Type B pancreatic cell (in vitro differentiated cells): ENCODE measurements at places on chromosomes 2 and 18.

- peaks cover 3% of the 10 kb centered on the region for H3K27me3 ChIP-seq
- no peaks in the 10 kb centered on the region for H3K36me3 ChIP-seq
- H3K4me3 ChIP-seq, result no peak overlapping the region
- DNase-seq, result no peak
- no peak overlapping the region for H3K27ac ChIP-seq
Observed at GRCh38 chr2:207253666-207254345, 88.1 kb upstream of the KLF7 start.

GRCh38 chr2:167935803-167936110 is 311.6 kb downstream of the STK39 start:
- DNase-seq, result no peak
- no peak overlapping the region for H3K27ac ChIP-seq
- H3K36me3 ChIP-seq, result no peaks in the 10 kb centered on the region

- no peak overlapping the region for H3K4me3 ChIP-seq
- no peak for DNase-seq
- no peaks in the 10 kb centered on the region for H3K36me3 ChIP-seq
- peaks cover 4% of the 10 kb centered on the region for H3K4me1 ChIP-seq
Observed at GRCh38 chr18:32582455-32582854, 111.8 kb upstream of the GAREM1 start.

GRCh38 chr2:177972123-177972522 is 100.5 kb downstream of the PDE11A start:
- H3K36me3 ChIP-seq, result no peaks in the 10 kb centered on the region
- H3K27ac ChIP-seq, result no peak overlapping the region
- no peak for DNase-seq
- H3K27me3 ChIP-seq, result no peaks in the 10 kb centered on the region
- no peaks in the 10 kb centered on the region for H3K4me1 ChIP-seq

DNA sequence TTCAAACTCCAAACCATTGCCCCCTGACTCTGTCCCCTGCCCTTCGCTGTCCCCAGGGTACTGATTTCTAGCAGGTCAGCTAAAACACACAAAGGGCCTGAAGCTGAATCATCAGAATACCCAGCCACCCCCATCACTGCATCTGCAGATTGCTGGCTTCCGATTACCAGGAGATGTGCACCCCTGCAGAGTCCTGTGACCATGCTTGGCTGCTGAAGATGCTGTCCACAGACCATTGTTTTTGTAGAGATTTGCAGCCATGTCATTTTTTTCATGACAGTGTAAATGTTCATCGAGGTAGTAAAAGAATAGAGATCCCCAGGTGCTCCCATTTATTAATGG is 463.3 kb downstream of the STK39 start:
- H3K27me3 ChIP-seq, result no peaks in the 10 kb centered on the region
- peaks cover 29% of the 10 kb centered on the region for H3K4me1 ChIP-seq
- DNase-seq, result no peak
- peak overlapping the region; percentile 3 for H3K4me3 ChIP-seq
- H3K27ac ChIP-seq, result peak overlapping the region; percentile 54

- no peaks in the 10 kb centered on the region for H3K36me3 ChIP-seq
- no peaks in the 10 kb centered on the region for H3K4me1 ChIP-seq
- no peaks in the 10 kb centered on the region for H3K27me3 ChIP-seq
Observed at GRCh38 chr2:22683914-22684313, 701.1 kb upstream of the KLHL29 start.

DNA sequence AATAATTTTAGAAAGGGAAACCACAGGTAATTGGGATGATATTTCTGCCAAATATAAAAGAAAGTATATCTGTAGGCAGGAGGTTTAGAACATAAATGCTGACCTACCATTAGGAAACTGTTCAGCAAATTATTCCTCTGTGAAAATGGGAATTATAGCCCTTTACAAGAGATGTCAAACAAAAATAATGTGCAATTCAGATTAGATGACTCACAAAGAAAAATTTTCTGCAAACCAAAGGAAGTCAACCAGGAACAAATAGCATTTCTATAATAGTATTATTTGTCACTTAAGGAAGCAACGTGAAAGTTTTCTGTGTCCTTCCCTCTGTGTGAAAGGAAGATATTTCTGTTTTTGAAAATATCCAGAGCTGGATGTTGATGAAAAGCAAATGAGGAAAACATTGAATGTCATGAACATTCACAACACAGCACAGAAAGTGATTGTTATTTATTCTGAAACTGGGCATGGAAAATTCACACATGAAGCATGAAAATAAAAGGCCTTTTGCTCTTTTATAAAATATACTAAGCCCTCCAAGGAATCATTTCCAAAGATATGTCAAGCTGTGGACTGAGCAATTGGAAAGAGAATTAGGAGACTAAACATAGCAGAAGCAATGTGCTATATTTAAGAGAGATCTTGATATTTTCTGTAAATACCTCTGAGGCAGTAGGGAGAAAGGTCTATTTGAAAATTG is 57.9 kb upstream of the SPHKAP start:
- DNase-seq, result no peak
- no peak overlapping the region for H3K4me3 ChIP-seq
- H3K27ac ChIP-seq, result no peak overlapping the region
- no peaks in the 10 kb centered on the region for H3K4me1 ChIP-seq

DNA sequence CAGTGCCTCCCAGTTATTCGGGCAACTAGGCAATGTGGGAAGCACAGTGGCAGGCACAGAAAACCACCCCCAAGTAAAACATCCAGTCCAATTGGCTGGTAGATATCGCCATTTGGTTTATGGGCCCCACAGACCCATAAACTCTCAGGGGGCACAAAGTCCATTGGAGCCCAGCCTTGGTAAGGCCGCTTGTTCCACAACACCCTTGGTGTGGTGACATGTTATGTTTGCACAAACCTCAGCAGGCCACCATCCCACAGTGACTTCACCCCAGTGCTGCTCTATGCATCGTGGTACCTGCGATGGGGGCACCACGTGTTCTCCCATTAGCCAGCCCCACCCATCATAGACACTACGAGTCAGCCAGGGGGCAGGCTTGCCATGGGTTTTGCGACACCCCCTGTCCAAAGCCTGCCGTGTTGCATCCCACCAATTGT is 18.5 kb downstream of the PHOSPHO2 start:
- DNase-seq, result no peak
- no peak overlapping the region for H3K27ac ChIP-seq
- H3K36me3 ChIP-seq, result peaks cover 5% of the 10 kb centered on the region
- no peak overlapping the region for H3K4me3 ChIP-seq
- H3K27me3 ChIP-seq, result no peaks in the 10 kb centered on the region
- H3K4me1 ChIP-seq, result peaks cover 19% of the 10 kb centered on the region

- no peak overlapping the region for H3K27ac ChIP-seq
- H3K36me3 ChIP-seq, result peaks cover 15% of the 10 kb centered on the region
- peaks cover 46% of the 10 kb centered on the region for H3K4me1 ChIP-seq
- no peaks in the 10 kb centered on the region for H3K27me3 ChIP-seq
- no peak overlapping the region for H3K4me3 ChIP-seq
Observed at GRCh38 chr18:48915626-48916425, 34.9 kb downstream of the SMAD7 start.

GRCh38 chr2:109619032-109619615 is 5.0 kb downstream of the SOWAHC start:
- H3K27ac ChIP-seq, result no peak overlapping the region
- peaks cover 6% of the 10 kb centered on the region for H3K36me3 ChIP-seq
- no peak for DNase-seq
- H3K4me1 ChIP-seq, result peaks cover 26% of the 10 kb centered on the region
- H3K27me3 ChIP-seq, result peaks cover 10% of the 10 kb centered on the region

- H3K4me1 ChIP-seq, result peaks cover 19% of the 10 kb centered on the region
- H3K36me3 ChIP-seq, result no peaks in the 10 kb centered on the region
- H3K27ac ChIP-seq, result no peak overlapping the region
- H3K27me3 ChIP-seq, result no peaks in the 10 kb centered on the region
Observed at GRCh38 chr2:205482399-205483081, 199.8 kb upstream of the NRP2 start.

- peaks cover 5% of the 10 kb centered on the region for H3K36me3 ChIP-seq
- H3K27me3 ChIP-seq, result no peaks in the 10 kb centered on the region
- no peaks in the 10 kb centered on the region for H3K4me1 ChIP-seq
- no peak overlapping the region for H3K27ac ChIP-seq
- no peak for DNase-seq
Observed at GRCh38 chr2:241496904-241497877, 11.2 kb downstream of the STK25 start.

- DNase-seq, result no peak
- no peaks in the 10 kb centered on the region for H3K27me3 ChIP-seq
- no peak overlapping the region for H3K4me3 ChIP-seq
- no peaks in the 10 kb centered on the region for H3K36me3 ChIP-seq
Observed at GRCh38 chr18:78433562-78433961, 546.1 kb upstream of the SALL3 start.

- no peak for DNase-seq
- peaks cover 17% of the 10 kb centered on the region for H3K27me3 ChIP-seq
- peaks cover 57% of the 10 kb centered on the region for H3K4me1 ChIP-seq
- peak overlapping the region; percentile 23 for H3K4me3 ChIP-seq
- no peak overlapping the region for H3K27ac ChIP-seq
- H3K36me3 ChIP-seq, result peaks cover 4% of the 10 kb centered on the region
Observed at GRCh38 chr2:45761635-45762034, 110.2 kb downstream of the PRKCE start.

DNA sequence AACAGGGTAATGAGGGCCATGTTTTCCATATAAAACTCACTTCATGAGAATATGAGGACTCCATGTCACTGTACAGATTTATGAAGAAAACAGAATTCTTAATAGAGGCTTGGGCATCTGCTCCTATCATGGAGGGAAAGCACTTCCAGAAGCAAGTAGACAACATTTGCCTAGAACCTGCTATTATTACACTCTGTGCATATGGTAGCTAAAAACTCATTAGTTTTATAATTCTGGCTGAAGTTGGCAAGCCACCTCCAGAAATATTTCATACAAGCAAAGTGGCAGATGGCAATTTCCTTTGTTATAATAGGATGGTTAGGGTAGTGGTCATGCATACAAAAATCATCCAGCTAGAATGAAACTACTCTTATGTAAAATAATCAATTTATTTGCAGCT is 65.8 kb upstream of the TLK1 start:
- H3K27ac ChIP-seq, result no peak overlapping the region
- H3K36me3 ChIP-seq, result no peaks in the 10 kb centered on the region
- no peaks in the 10 kb centered on the region for H3K27me3 ChIP-seq
- no peak for DNase-seq

- H3K4me1 ChIP-seq, result peaks cover 10% of the 10 kb centered on the region
- DNase-seq, result no peak
- peaks cover 3% of the 10 kb centered on the region for H3K36me3 ChIP-seq
- H3K27ac ChIP-seq, result peak overlapping the region; percentile 92
- H3K4me3 ChIP-seq, result peak overlapping the region; percentile 67
Observed at GRCh38 chr18:54192415-54192814, 32.1 kb downstream of the MBD2 start.

DNA sequence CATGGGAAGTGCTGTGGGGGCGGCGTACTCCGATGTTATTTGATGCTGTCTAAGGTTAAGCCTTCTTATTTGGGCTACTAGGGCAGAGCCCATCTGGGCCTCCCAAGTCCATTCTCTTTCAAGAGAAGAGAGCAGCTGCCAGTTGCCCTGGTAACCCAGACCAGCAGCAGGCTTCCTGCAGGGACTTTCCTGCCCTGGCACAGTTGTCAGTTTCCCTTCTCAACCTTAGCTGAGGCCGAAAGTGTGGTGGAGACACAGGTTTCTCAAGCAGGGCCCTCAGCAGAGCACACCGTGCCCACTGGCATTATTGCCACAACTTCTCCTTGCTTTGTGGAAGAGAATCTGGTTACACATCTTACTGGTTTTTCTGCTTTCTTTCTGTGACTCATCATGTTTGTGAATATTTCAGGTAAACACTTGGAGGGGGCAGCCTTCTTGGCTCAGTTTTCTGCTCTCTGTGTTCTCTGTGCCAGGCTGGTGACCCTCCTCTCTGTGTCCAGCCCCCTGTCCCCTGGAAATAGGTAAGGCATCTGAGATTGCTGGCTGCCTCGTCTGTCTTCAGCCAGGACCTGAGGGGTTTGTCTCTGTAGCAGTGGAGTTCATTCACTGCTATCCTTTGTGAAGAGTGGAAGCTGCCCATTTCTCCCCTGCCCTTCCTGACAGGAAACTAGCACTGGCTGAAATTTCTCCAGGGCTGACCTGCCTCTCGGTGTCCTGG is 111.0 kb downstream of the B3GNT2 start:
- H3K4me1 ChIP-seq, result peaks cover 58% of the 10 kb centered on the region
- H3K27ac ChIP-seq, result peak overlapping the region; percentile 84

DNA sequence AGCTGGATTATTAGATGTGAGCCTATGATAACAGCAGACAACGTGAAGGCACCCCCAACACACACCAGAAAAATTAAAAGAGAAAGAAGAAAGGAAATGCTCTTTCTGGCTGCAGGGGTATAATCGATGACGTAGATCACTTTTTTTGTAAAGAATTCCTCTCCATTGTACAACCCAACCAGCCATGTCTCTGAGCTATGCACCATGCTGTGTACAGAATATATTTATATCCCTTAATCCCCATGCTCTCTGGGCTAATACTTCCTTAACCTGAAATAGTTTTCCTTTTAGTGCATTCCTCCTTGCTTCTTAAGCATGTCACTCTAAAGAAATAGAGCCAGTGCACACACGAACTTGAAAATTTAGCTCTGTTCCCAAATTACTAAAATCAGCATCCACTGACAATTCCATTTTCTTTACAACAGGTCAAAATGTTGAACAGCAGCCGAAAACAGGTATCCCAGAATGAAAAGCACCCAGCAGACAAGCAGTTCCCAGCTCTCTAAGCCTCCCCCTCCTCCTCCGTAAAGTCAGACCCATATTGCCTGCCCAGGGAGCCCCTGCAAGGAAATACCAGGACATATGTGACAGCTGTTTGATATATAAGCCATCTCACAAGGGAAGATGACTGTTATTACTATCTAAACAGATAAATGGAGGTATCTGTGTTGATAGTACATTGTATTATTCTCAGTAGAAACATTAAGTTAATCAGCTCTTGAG is 247.4 kb upstream of the RAB6C start:
- H3K36me3 ChIP-seq, result no peaks in the 10 kb centered on the region
- H3K4me1 ChIP-seq, result no peaks in the 10 kb centered on the region
- no peaks in the 10 kb centered on the region for H3K27me3 ChIP-seq
- H3K27ac ChIP-seq, result no peak overlapping the region
- no peak overlapping the region for H3K4me3 ChIP-seq

DNA sequence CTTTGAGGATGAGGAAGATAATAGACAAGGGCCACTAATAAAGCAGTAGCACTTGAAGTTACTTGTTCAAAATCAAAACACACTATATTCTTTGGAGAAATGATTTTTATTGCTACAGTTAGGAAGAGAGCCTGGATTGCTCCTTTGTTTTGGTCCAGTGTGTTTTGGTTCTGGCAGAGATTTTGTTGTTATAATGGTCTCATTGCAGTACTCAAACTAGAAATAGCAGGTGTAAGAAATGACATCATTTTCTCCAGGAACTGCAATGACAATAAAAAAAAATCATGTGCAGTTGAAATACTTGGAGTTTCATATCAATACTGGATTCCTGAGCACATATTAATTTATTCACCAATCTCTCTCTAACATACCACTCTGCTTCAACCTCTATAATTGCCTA is 490.3 kb downstream of the CCDC85A start:
- H3K27me3 ChIP-seq, result no peaks in the 10 kb centered on the region
- H3K4me1 ChIP-seq, result no peaks in the 10 kb centered on the region
- H3K36me3 ChIP-seq, result no peaks in the 10 kb centered on the region
- no peak overlapping the region for H3K27ac ChIP-seq
- no peak for DNase-seq

GRCh38 chr2:45922577-45922988 is 271.1 kb downstream of the PRKCE start:
- peaks cover 18% of the 10 kb centered on the region for H3K4me1 ChIP-seq
- no peak overlapping the region for H3K27ac ChIP-seq
- H3K36me3 ChIP-seq, result no peaks in the 10 kb centered on the region
- no peaks in the 10 kb centered on the region for H3K27me3 ChIP-seq
